ENCODE measurements at places on chromosomes 4 and X.

GRCh38 chrX:21374163-21374993 is at the start of gene CNKSR2:
Gene CNKSR2, plus strand, starts transcription at chrX:21374418. Its CDS starts 480 bp downstream, at chrX:21374898.
- DNase-seq, result peak; percentile 9

DNA sequence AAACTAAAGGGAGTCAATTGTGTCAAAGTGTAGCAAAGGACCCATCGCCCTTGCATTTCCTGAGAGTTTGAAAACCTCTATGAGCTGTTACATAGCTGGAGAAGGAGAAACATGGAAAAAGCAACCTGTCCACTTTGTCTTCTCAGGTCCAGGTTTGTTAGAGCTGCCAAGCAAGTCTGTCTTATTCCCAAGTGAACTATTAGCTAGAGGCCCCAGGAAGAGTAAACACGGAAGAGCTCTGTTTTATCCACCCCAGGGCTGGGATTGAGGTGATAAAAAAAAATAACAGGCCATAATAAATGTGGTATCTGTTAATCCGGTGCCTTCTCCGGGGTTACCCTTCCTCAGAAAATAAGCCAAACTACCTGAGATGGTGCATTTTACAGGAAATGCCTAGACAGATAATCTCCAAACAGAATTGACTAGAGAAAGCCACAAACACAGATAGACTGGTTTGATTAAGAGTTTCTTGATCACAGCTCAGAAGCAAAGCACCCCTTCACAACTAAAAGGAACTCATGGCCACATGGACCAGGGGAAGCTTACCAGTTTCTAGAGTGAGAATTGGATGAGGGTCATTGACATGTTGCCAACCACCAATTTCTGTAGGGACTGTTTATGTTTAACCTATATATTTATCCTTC is 35.9 kb upstream of the RELL1 start:
- no peak for DNase-seq

GRCh38 chrX:50202539-50202938 is 1.7 kb upstream of the AKAP4 start:
- DNase-seq, result no peak

- DNase-seq, result no peak
These were observed 104.4 kb downstream of the HHIP start for GRCh38 chr4:144750348-144750747.

DNA sequence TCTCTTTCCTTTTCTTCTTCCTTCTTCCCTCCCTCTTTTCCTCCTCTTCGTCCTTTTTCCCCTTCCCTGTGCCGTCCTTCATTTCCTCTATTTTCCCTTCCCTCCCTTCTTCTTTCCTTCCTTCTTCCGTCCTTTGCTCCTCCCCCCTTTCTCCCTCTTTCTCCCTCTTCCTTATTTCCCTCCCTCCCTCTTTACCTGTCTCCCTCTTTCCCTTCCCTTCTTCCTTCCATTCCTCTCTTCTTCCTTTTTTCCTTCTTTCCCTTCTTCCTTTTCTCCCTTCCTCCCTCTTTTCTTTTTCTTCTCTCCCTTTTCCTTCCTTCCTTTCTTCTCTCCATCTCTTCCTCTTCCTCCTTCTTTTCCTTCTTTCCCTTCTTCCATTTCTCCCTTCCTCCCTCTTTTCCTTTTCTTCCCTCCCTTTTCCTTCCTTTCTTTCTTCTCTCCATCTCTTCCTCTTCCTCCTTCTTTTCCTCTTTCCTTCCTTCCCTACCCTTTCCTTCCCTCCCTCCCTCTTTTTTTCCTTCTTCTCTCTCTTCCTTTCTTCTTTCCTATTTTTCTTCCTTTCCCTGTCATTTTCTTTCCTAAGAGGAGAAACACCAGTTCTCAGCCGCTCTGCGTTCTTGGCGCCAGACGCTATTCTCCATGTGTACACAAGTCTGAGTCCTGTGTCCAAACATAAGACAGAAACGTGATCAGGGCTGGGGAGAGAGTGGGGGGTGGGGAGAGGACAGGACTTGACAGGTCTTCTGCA is 597.1 kb downstream of the MID1IP1 start:
- no peak for DNase-seq

DNA sequence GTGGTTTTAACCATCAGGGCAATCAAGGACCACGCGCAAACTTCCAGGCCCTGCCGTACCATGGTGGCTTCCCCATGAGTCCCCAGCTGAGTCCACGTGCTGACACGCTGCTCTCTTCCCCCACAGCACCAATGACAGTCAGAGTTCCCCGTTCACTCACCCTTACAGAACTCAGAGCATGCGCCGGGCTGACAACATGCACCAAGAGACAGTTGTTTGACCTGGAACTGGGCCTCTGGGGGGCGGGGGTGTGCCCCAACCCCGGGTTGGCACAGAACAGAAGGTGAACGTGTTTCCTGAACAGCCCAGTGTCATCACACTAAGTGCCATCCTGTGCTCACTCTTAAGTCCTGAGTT is 29.4 kb downstream of the IRF2 start:
- no peak for DNase-seq

GRCh38 chr4:42151568-42152506 is 618 bp downstream of the BEND4 start:
- DNase-seq, result no peak

DNA sequence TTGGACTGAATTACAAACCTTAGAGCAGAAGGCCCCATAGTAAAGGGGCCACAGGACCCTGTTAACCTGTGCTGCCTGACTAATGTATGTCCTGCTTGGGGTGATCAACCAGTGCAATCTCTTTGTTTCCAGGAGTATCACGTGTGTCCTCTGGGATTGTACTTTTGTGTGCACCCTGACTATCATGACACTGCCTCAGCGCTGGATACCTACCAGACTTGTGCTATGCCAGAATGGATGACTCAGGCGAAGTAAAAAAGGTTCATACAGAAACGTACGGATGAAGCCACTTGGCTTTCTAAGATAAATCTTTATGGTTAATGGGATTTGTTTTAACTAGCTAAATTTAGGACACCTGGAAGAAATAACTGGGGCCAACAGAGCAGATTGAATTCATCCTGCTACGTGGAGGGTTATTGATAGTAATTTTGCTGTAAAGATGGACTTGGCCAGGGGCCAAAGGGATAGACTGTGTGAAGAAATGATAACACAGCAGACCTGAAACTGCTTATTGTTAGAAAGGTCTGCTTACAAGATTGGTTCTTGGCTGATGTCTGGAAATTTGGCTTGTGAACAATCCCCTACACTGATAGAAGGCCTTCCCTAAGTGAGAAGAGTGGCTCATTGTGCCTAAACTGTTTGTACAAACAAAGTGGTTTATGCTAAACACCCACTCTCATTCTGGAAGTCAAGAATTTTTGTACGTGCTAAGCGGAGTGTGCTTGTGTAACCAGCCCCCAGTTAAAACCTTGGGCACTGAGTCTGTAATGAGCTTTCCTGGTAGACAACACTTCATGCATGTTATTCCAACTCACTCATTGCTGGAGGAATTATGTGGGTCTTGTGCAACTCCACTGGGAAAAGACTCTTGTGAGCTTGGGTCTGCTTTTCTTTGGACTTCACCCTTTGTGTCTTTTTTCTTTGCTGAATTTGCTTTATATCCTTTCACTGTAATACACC is 750.5 kb upstream of the HTR2C start:
- DNase-seq, result no peak

DNA sequence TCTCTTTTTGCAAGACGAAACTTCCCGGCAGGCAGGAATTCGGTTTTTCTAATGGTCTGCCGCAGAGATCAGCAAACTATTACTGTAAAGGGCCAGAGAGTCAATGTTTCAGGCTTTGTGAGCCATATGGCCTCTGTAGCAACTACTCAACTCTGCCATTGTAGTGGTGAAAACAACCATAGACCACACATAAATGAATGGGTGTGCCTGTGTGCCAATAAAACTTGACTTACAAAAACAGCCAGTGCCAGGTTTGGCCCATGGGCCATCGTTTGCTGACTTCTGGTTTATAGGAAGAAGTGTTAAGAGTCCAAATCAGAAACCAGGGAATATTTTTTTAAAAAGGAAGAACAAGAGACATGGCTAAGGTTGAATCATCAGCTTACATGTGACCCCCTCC is 163.0 kb downstream of the SH3KBP1 start:
- no peak for DNase-seq

- no peak for DNase-seq
These were observed 40.2 kb upstream of the SULT1B1 start for GRCh38 chr4:69800599-69800998.

DNA sequence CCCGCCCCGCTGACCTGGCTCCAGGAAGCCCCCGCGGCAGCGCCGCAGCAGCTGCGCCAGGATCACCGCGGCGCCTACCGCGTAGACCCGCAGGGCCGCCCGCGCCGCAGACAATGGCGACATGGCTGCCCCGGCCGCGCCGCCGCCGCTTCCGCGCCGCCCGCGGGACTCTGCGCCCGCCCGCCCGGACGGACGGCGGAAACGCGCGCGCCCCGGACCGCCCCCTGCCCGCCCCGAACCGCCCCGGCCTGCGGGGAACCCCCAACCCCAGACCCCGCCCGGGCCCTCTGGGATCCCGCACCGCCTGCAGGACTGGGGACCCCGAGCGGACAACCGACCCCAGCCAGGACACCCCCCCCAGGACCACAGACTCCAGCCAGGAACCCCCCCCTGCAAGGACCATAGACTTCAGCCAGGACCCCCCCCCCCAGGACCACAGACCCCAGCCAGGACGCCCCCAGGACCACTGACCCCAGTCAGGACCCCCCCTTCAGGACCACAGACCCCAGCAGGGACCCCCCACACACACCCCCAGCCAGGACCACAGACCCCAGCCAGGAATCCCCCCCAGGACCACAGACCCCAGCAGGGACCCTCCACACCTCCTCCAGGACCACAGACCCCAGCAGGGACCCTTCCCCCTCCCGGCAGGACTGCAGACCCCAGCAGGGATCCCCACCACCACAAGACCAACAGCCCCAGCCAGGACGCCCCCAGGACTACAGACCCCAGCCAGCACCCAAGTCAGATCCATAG is at the start of the genes DHRSX and ZBED1:
TSS of gene DHRSX (minus strand) at position 174 of the 756 bp plus-strand sequence. CDS start at position 123, 51 bp downstream.
TSS of gene ZBED1 (minus strand) at position 174 of the 756 bp plus-strand sequence. CDS start 10,257 bp downstream, outside the sequence.
- DNase-seq, result no peak

DNA sequence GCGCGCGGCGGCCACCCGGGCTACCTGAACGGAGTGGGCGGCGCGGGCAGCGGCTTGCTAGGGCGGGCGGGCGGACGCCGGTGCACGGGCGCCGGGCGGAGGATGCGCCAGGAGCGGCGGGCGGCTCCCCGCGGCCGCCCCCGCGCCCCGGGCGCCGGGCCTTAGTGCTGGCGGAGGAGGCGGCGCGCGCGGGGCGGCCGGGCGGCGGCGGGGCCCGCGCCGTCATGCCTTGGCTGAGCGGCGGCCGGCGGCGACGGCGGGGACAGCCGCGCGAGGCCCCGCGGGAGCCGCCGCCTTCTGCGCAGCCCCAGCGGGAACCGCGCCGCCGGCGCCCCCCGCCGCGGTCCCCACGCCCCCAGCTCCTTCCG is 48.2 kb downstream of the CLDN34 start:
- no peak for DNase-seq

GRCh38 chrX:139213241-139213709 is 317.3 kb upstream of the F9 start:
- no peak for DNase-seq

GRCh38 chr4:22237155-22237751 is 278.6 kb downstream of the ADGRA3 start:
- DNase-seq, result no peak
